ENCODE measurements at places on chromosomes 12 and 14.

DNA sequence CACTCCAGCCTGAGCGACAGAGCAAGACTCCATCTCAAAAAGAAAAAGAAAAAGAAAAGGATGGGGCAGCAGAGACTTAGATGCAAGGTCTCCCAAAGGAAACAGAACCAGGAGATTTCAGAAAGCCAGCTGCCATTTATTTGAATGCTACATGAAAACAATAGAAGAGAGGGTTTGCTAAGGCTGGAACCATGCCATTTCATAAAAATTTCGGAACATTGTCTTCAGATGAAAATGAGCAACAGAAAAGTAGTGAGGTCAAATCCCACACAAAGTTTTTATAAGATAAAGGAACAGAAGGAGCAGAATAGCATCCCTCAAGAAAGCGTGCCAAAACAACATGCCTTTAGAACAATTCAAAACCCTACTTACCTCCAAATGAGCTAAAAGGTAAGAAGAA, 175.3 kb downstream of the ETV6 start:
- no peak for DNase-seq

- peak; percentile 18 for DNase-seq
Measured at GRCh38 chr14:60090864-60091519, 731 bp upstream of the PCNX4 start.

DNA sequence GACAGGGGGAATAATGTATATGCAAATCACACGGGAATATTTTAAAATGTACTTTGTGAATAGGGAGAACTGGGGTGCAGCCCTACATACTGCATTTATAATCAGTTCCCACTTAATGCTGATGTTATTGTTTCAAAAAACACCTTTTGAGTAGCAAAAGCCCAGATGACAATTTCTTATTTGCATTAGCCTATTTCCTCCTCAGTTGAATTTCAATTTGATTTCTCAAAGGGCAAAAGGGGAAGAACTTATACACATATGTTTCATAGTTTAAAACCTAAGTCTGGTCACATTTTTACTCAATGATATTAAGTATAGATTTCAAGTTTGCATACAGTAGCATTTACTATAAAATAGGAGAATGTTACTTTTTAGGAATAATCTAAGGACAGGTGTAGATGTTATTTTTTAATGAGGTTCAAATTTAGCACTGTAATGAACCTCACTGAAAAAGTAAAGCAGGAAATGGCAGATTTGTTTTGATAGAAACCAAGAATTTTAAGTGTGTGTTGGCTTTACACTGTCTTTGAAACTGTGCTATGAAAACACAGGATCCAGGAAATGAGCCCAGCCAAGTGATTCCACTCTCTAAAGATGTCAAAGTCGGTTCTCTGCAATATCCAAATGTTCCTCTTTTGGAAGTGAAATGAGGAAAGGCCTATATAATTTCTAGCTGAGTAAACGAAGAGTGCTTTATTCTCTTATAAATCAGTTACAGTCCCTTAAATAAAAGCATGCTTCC, 367.4 kb downstream of the BTG1 start:
- no peak for DNase-seq

DNA sequence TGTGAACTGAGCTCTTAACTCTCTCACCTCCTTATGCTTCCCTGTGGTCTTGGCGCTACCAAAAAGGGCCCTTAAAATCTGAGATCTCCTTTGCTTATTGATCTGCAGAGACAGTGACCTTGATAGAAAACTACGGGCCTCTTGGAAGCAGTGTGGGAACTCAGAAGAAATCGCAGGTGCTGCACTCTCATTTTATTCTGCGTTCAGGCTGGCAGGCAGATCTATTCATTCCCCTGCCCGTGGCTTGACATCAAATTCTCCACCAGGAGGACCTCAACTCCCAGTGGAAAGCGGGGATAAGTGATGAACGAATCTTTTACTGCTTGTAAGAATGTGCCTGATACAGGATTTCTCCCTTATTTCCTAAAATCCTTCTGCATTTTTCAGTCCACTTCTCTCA, 143.2 kb upstream of the SEL1L start:
- DNase-seq = no peak

DNA sequence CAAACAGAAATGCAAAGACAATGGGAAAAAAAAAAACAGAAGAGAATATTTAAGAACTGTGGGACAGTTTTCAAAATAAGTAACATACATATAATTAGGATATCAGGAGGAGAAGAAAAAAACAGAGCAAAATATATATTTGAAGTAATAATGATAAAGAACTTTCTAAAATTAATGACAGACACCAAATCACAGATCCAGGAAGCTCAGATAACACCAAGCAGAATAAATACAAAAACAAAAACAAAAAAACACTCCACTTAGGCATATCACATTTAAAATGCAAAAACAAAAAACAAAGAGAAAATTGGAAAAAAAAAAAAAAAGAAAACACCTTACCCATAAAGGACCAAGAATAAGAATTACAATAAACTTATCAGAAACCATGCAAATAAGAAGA, 9.6 kb upstream of the RFX4 start:
- no peak for DNase-seq

GRCh38 chr12:51714666-51715065, 123.6 kb downstream of the SCN8A start:
- DNase-seq = no peak

DNA sequence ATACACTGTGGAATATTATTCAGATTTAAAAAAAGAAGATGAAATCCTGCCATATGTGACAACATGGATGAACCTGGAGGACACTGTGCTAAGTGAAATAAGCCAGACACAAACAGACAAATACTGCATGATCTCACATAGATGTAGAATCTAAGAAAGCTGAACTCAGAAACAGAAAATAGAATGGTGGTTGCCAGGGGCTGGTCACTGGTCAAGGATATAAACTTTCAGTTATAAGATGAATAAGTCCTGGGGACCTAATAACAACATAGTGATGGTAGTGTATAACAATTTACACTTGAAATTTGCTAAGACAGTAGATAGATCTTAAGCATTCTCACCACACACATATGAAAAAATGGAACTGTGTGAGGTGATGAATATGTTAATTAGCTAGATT, 161.3 kb upstream of the TMCC3 start:
- no peak for DNase-seq

DNA sequence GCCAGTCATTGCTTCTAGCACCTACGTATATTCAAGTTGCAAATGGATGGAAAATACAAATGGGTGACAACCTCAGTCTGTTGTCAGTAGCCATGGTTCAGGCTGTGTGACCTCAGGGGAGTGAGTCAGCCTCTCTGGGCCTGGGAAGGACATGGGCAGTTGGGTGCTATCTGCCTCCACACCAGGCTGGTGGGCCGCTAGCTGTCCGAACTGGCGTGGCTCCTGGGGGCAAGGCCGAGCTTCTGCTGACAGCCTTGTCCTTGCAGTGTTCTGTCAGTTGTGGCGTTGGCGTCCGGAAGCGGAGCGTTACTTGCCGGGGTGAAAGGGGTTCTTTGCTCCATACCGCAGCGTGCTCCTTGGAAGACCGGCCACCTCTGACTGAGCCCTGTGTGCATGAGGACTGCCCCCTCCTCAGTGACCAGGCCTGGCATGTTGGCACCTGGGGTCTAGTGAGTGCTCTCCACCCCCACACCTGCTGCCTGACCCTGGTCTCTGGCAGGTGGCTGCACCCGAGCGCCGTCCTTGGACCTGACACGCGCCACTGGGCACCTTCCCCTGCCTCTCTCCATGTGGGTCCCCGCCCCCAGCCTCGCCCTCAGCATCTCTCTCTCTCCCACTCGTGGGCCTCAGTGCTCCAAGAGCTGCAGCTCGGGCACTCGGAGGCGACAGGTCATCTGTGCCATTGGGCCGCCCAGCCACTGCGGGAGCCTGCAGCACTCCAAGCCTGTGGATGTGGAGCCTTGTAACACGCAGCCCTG, 17.1 kb downstream of the PAPLN start:
- no peak for DNase-seq

DNA sequence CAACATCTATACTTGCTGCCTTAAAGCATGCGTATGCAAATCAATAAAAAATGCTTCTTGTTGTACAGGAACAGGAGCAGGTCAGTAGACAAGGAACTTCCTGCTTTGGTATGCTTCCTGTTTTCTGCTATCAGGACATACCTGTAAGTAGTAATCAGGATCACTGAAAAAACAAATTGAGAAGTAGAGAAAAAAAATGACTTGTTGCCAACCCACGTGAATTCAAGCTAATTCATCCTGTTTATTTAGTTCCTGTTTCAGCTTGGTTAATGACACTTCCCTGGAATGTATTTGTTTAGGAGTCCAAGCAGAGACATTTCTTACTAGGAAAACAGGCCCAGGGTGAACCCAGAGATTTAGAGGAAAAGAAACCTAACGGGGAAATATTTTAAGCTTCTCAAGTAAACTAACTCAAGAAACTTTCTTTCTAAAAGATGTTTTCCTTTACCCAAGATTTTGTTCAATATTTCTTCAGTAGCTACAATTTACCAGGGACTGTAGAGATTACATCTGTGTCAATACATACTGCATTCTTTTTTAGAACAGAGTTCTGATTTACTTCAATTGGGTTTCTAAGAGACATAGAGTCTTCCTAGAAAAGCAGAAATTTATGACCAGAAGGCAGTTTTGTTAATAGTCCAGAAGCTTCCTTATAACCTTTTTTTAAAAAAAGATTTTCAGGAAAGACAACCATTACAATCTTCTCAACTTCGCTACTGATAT, 124.2 kb downstream of the PAWR start:
- no peak for DNase-seq

- no peak for DNase-seq
Measured at GRCh38 chr14:105091517-105092170, 26.4 kb upstream of the GPR132 start.

GRCh38 chr12:132067182-132067581, 76.9 kb downstream of the DDX51 start:
- DNase-seq = no peak

GRCh38 chr14:101991352-101991751, 27.0 kb downstream of the DYNC1H1 start:
- DNase-seq = no peak

GRCh38 chr14:104972301-104973134, 5.7 kb downstream of the AHNAK2 start:
- no peak for DNase-seq

GRCh38 chr12:57069523-57069922, 9.1 kb downstream of the NEMP1 start:
- peak; percentile 49 for DNase-seq

- DNase-seq = no peak
Measured at GRCh38 chr14:44180975-44181374, 326.1 kb downstream of the FSCB start.

DNA sequence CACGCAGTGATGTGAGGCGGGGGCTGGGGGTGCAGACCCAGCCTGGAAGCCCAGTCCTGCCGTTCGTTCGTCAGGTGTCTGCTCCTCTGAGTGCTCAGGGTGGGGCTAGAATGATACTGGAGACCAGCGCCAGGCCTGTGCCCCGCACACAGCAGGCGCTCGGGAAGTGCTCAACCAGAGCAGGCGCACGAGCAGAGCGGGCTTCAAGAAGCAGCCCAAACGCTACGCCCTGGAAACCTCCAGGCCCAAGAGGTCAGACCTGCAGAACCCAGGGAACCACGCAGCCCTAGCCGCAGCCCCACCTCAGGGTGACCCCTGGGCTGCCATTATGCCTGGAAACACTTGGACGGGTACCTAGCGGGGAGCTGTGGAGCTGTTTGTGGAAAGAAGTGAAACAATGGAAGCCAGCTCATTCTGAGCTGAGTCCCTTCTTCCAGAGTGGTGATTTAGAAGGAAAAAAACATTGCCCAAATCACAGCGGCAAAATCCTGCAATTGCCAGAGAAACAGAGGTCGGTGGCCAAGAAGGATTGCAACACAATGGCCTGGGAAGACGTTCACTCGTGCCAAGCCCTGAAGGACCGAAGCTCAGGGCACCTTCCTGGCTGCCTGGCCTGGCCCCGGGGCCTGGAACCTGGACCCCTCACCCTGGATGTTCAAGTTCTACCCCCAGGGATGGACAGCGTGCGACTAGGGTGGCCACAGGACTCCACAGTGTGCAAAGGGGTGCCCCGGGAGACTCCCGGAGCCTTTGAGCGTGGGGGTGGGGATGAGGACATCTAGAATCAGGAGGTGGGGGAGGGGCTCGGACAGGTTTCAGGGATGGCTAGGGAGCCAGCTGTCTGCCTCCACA, 40.4 kb upstream of the DIO3 start:
- DNase-seq = no peak

DNA sequence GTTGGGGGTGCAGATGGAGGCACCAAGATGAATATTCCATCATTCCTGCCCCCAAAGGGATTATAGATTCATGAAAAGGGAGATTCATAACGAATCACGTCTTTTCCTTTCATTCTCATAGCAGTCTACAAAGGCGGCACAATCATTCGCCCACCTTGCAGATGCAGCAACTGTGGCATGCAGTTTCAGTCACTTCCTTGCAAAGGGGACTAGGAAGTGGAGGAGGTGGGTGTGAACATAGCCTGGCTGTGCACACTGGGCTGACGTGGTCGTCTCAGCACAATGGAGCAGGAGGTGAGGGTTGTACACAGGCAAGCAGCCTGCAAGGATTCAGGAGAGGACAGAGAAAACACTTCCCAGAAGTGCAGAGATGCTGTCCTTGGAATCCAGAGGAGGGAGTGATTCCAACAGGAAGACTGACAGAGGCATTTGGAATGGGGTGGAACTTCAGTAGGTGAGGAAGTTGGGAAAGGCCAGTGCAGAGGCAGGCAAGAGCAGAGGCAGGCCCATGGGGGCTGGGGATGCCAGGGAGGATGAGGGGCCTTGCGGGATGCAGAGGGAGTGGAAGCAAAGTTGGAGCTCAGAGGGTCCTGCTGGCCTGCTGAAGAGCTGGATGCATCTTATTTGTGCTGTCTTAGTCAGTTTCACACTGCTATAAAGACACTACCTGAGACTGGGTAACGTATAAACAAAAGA, 21.9 kb upstream of the PPP2R5C start:
- no peak for DNase-seq

- DNase-seq = no peak
Measured at GRCh38 chr12:31874961-31875608, 84.1 kb upstream of the RESF1 start.

- DNase-seq = no peak
Measured at GRCh38 chr14:24398293-24398652, 530 bp upstream of the NYNRIN start.

GRCh38 chr14:52538623-52539022, 13.7 kb downstream of the TXNDC16 start:
- no peak for DNase-seq

- no peak for DNase-seq
Measured at GRCh38 chr14:51167587-51168214, 72.3 kb upstream of the TMX1 start.

DNA sequence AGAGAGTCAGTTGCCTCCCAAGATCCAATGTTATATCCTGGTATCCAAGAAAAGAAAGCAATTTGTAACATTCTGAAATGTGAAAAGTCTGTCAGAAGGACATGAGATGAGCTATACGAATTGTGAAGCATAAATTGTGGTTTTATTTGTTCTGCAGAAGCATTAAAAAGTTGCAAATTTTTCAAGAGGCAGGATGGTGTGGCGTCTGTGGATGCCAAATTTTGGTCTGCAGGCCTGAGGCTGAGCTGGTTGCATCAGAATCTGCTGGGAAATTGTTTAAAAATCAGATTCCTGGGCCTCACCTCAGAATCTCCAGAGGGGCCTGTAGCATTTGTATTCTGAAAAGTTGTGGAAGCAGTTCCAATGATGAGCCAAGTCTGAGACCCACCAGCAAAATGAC, 284.7 kb downstream of the NUAK1 start:
- DNase-seq = no peak

All from NCI-H1436 treated with DMSO at 0.1 percent for 48 hours (cell line).